ENCODE measurements at places on chromosomes 2 and 18.

GRCh38 chr2:172995323-172996244, 80.1 kb upstream of the MAP3K20 start:
- H3K27me3 ChIP-seq: no peaks in the 10 kb centered on the region
- no peaks in the 10 kb centered on the region for H3K36me3 ChIP-seq
- no peak overlapping the region for H3K4me3 ChIP-seq
- no peak overlapping the region for H3K27ac ChIP-seq
- peaks cover 12% of the 10 kb centered on the region for H3K4me1 ChIP-seq

DNA sequence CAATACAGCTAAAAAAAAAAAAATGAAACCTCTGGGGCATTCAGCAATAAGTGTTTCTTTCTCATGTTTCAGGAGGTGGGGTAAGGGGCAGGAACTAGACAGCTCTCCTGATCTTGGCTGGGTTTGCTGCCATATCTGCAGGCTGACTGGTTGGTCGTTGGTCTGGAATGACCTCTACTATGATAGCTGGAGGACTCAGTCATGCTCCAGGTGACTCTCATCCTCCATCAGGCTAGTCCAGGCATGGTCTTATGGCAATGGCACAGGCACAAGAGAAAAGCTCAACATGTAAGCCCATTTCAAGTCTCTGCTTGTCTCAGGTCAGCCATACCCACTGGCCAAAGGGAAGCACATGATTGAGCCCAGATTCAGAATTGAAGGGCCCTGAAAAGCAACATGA, 9.5 kb upstream of the SLC1A4 start:
- H3K27ac ChIP-seq: no peak overlapping the region
- DNase-seq: no peak
- no peak overlapping the region for H3K4me3 ChIP-seq
- H3K36me3 ChIP-seq: no peaks in the 10 kb centered on the region
- peaks cover 7% of the 10 kb centered on the region for H3K4me1 ChIP-seq

GRCh38 chr2:234425639-234426603, 71.0 kb downstream of the ARL4C start:
- H3K4me1 ChIP-seq: peaks cover 13% of the 10 kb centered on the region
- H3K4me3 ChIP-seq: no peak overlapping the region
- DNase-seq: no peak
- H3K27me3 ChIP-seq: no peaks in the 10 kb centered on the region
- H3K36me3 ChIP-seq: no peaks in the 10 kb centered on the region

GRCh38 chr18:59300676-59301285, 17.7 kb downstream of the CPLX4 start:
- no peaks in the 10 kb centered on the region for H3K27me3 ChIP-seq
- H3K27ac ChIP-seq: no peak overlapping the region
- no peaks in the 10 kb centered on the region for H3K36me3 ChIP-seq
- H3K4me3 ChIP-seq: no peak overlapping the region

DNA sequence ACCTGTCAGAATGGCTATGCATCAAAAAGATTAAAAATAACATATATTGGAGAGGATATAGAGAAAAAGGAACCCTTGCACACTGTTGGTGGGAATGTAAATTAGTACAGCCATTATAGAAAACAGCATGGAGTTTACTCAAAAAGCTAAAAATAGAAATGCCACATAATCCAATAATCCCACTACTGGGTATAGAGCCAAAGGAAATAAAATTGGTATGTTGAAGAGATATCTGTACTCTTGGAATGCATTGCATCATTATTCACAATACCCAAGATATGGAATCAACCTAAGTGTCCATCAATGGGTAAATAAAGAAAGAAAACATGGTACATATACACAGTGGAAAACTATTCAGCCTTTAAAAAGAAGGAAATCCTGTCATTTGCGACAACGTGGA, 77.2 kb downstream of the C1D start:
- H3K4me3 ChIP-seq: no peak overlapping the region
- H3K27me3 ChIP-seq: no peaks in the 10 kb centered on the region
- H3K36me3 ChIP-seq: no peaks in the 10 kb centered on the region
- H3K27ac ChIP-seq: no peak overlapping the region
- H3K4me1 ChIP-seq: no peaks in the 10 kb centered on the region

DNA sequence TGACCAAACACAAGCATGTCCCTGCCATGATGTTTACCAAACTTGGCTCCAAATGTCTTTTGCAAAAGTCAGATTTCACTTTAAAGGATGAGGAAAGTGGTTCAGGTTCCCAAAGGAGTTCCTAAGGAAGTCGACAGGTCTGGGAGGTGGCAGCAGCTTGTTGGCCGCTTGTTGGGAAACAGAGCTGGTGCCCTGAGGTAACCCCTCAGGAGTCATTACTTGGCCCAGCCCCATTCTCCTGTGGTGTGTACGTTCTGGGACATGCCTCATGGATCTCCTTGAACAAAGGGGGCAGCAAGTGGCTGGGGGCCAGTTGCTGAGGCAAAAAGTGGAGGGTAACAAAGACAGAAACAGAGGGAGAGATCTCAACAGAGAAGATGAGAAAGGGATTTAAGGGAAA, 10.9 kb downstream of the TMBIM1 start:
- no peak for DNase-seq
- H3K36me3 ChIP-seq: no peaks in the 10 kb centered on the region
- H3K4me1 ChIP-seq: peaks cover 85% of the 10 kb centered on the region

DNA sequence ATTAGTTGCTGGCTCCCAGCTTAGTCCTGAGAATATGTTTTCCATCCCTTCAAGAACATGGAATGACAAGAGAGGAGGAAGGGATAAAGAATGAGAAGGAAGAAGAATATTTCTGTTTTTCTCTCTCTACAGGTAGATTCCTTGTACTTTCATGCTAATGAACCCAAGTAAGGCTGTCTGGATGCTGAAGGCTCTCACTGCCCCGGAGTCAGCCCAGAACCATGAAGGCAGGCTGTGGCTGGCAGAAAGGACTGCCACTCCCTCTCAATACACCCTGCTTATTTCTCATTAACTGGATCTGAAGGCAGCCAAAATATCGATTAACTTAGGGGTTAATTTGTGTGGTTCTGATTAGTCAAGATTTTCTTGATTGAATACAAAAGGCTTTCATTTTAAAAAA, 93.1 kb upstream of the NPAS2 start:
- H3K4me1 ChIP-seq: no peaks in the 10 kb centered on the region
- H3K36me3 ChIP-seq: no peaks in the 10 kb centered on the region
- H3K4me3 ChIP-seq: no peak overlapping the region
- DNase-seq: no peak
- no peaks in the 10 kb centered on the region for H3K27me3 ChIP-seq

Measured in vagina (tissue), 2 donors.